Fibroblast of the aortic adventitia (primary cell): ENCODE measurements at places on chromosomes 16 and 17. TPM values are rescaled to one million over a fixed set of nuclear protein-coding genes. Genes with fewer than 3 reads are reported as not detected.

Gene PRR35
- total RNA-seq, result not detected in 2 replicates

GRCh38 chr16:48125888-48126287 lies 29.9 kb downstream of the ABCC12 start:
- DNase-seq, result no peak

Gene ABCA6
- total RNA-seq, result 192 and 340 TPM in 2 replicates

DNA sequence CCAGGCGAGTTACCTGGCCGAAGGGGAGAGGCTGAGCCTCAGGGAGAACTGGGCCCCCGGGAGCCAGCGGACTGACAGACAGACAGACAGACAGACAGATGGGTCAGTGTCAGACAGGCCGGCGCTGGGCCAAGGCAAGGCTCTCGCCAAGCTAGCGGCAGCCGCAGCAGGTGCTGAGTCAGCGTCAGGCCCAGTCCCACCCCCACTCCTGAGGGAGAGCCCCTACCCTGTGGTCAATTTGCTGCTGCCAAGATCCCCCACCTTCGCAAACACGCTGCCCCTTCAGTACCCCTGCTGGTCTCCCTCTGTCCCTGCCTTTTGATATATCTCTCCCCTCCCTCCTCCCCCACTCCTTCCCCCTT lies 1.5 kb downstream of the FGF11 start:
- peak; percentile 22 for DNase-seq

DNA sequence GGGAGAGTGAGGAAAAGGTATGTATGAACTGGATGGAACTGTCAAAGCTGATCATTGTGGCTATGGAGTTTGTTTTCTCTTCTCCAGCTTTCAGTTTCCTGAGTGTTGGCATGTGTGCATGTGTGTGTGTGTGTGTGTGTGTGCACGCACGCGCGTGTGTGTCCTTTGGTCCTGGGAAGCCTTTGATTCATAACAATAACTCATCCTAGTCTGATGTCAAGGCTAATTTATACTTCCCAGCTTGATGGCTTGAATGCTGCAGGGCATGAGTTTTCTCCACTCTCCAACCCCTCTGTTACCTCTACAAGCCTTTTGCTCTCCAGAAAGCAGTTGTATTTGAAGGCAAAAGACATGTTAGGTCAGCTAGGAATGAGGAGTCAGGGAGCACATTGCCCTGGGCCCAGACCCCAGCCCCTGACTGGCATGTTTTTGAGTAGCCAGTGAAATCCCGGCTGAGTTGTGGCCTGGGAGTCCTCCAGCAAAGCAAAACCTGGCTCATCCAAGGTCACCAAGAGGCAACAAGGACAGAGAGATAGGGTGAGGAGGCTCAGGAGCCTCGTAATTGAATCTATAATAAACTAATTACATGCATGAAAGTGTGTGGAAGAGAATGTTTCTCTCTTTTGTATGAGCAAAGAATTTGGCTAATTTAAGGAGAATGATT lies 8.9 kb upstream of the CDC42EP4 start:
- no peak for DNase-seq

DNA sequence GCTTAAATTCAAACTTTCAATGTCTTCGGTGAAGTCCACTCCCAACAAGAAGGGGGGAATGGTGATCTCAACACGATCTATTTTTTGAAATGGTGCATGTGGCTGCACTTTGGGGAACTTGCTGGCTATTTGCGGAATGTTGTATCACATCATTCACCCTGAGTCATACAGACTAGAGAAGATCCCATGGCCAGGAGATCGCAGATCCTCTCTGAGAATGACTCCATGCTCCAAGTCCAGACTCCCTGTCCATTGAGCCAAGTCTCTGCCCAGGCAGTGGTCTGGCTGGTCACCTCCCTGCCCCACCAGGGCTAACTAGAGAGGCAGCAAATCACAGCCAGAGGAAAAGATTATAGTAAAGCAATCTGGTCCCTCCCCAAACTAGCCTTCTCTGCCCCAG lies 120.6 kb downstream of the XYLT1 start:
- DNase-seq, result no peak

Gene AANAT
- not detected in 2 replicates for total RNA-seq

Gene DHRS7C
- total RNA-seq, result not detected in 2 replicates

GRCh38 chr16:64450177-64450576 lies 671.7 kb downstream of the CDH11 start:
- DNase-seq, result peak; percentile 66

DNA sequence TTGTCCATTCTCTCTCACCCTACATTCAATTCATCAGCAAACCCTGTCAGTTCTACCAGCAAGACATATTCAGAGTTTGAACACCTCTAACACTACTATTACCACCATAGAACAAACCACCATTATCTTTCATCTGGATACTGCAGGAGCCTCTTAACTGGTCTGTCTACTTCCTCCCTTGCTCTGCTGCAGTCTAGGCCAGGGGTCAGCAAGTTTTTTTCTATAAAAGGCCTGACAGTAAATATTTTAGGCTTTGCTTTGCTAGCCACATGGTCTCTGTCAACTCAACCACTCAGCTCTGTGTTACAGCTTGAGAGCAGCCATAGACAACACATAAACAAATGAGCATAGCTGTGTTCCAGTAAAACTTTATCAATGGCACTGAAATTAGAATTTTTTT lies 13.8 kb downstream of the KCTD19 start:
- peak; percentile 7 for DNase-seq

- DNase-seq, result peak; percentile 56
Observed at GRCh38 chr17:80008383-80008840, 27.3 kb downstream of the TBC1D16 start.

Gene BICDL2
- total RNA-seq, result not detected in 2 replicates

GRCh38 chr17:21288571-21289017 lies 4.1 kb downstream of the MAP2K3 start:
- no peak for DNase-seq

DNA sequence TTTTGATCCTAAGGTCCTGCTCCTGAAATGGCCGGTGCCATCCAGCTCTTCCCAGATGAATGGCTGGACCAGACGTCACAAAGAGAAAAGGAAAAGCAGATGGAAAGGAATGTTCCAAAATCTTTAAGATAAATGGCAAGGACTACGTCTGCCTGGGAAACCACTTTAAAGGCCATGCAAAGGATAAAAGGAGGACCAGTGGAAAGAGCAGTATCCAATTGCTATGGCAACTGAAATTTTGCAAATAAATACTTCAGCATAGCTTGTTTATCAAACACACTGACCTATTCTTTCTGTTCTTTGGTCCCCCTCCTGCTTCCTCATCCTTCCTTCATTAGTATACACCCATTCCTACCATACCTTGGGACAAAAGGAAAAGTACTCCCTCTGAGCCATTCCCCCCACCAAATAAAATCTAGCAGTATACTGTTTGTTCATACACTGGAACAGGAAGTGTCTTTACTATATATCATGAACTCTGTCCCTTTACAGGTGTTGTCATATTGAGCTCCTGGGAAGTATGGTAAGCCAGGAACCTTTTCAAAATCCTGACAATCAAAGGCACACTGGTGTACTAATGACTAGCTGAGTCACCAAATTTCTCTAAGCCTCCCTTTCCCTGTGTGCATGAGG lies 37.2 kb upstream of the NUFIP2 start:
- DNase-seq, result no peak

DNA sequence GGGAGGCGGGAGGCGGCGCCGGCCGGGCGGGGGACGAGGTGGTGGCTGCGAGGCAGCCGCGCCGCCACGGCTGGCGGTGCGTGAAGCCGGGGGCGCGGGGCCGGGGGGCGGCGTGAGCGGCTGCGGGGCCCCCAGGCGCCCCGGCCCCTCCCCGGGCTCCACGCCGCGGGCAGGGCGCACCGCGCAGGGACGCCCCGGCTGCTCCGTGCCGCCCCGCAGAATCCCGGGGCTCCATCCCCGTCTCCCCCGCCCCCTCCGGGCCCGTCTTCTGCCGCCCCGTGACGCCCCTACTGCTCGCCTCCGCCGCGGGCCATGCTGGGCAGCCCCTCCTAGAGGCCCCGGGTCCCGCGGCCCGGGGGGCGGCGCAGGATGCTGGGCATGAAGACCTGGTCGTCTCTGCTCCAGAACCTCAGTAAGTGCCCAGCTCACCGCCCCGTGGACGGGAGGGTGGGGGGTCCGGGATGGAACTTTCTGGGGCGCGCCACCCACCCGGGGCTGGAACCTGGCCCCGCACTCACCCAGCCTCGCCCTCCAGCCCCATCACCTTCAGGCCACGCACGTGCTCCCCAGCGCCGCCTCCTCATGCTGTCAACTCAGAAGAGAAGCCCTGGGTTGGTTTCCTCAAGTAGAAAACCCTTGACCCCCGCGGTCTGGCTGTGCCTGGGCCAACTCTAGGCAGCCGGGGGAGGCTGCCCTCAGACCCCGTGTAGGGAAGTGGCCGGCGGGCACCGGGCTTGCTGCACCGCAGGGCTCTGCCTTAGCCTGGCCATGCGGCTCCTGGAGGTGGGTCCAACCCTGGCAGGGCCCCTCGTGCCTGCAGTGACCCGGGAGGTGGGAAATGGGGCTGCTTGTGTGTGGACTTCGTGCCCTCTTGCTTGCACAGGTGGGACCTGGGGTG lies 150.2 kb upstream of the GSE1 start:
- no peak for DNase-seq

Gene CLDN6
- total RNA-seq, result 1.1 TPM in 1 of 2 replicates, not detected in the other

Gene RAB26
- total RNA-seq, result 0.27 and 3.6 TPM in 2 replicates

- DNase-seq, result peak; percentile 75
Observed at GRCh38 chr16:56932721-56933619, 1.0 kb downstream of the HERPUD1 start.

Gene ATXN1L
- total RNA-seq, result 8.3 and 16.0 TPM in 2 replicates

DNA sequence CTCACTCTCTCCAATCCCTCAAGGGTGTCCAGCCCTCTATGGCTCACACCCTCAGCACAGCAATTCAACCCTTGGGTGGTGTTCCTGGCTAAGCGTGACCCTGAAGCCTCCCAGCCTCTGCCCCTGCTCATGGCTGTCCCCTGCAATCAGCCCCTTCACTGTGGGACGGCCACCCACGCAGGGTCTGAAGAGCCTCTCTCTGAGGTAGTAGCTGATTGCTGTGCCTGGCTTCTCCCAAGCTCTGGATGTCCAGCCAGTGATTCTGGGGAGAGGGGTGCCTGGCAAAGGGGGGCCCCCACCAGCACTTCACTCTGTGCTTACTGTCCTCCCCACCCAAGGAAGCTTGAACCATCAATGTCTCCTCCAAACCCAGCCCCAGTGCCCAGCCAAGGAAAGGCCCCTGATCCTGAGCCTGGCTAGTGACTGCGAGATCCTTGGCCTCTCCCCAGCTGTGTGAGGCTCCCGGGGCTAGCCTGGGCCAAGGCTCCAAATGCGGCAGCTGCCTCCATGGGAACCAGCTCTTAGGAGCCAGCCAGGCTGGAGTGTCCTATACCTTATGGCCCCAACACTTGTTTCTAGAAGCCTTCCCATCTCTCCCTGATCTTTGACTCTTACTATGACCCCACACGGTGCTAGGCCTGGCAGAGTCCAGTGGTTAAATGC lies 9.9 kb downstream of the MTSS2 start:
- DNase-seq, result no peak

Gene KRTAP4-4
- total RNA-seq, result not detected in 2 replicates

DNA sequence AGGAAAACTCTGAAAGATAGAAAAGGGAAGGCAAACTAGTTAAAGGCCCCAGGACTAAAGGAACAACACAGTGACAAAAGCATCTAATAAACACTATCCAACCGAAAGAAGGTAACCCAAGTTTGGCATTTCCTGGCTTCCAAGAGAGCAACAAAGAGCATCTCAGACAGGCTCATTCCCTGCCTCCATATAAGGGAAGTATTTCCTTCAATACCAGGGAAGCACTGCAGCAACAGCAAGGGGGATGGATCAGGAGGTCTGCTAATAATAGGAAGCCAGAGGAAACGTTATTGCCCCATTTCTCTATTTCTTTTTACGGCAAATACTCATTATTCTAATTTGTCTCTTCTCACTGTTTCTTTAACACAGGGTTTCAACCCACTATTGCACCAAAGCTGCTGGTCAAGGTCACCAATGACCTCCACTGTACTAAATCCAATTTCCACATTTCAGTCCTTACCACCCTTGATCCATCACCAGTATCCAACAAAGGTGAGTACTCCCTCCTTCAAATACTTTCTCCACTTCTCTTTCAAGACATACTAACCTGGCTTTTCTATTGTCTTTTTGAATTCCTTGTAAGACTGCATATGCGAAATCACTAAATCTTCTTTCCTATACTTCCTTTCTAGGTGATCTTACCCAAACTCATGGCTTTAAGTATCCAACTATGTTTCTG lies 86.1 kb downstream of the KANSL1 start:
- no peak for DNase-seq

GRCh38 chr16:87060034-87060986 lies 256.9 kb downstream of the C16orf95 start:
- DNase-seq, result peak; percentile 63

DNA sequence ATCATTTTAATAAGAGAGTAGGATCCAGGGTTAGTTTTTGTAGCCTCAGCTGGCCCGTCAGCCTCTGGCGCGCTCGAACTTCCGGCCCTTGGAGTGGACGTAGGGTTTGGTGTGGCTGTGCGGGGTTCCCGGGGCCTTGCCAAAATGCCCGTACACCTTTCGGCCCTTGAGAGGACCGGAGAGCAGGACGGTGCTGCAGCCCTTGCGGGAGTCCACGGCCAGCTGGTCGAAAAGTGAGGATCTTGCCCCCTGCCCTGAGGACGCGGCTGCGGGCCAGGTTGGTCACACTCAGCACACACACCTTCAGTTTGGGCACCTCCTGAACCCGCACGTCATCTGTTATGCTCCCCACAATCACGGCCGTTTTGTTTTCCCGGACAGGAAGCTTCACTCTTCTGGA lies 42.2 kb upstream of the CNTNAP4 start:
- DNase-seq, result no peak

GRCh38 chr16:57950382-57950781 lies 20.5 kb downstream of the CNGB1 start:
- DNase-seq, result no peak

DNA sequence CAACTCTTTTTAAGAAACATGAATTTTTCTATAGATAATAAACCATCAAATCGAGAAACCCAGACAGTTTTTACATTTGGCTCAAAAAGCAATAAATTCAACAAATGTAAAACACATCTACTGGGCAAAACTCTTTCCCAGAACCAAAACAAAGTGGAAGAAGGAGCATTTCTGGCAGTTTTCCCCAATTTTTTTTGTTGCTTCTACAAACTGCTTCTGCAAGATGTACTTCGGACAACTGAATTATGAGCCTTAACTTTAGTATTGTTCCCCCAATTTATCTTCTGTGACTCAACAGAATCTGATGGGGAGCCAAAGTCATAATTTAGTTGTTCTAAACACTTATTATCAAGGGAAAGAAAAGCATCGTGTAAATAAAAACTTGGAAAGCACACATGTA lies 1047.2 kb downstream of the CDH11 start:
- no peak for DNase-seq

DNA sequence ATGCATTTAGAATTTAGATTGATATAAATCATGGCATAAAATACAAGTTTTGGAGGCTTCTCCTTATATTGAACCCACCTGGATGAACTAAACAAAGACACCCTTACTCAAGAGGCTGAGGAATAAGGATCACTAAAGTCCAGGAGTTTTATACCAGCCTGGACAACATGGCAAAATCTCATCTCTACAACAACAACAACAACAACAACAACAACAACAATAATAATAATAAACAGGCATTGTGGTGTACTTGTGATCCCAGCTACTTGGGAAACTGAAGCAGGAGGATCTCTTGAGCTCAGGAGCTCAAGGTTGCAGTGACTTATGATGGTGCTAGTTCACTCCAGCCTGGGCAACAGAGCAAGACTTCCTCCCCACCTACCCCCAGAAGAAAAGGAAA lies 558.0 kb downstream of the TOX3 start:
- DNase-seq, result no peak

Gene PYDC1
- total RNA-seq, result not detected in 2 replicates

GRCh38 chr16:76797457-76797856 lies 393.5 kb upstream of the MON1B start:
- DNase-seq, result no peak

GRCh38 chr17:9360677-9361081 lies 214.9 kb downstream of the STX8 start:
- DNase-seq, result peak; percentile 67

Gene TLCD1
- total RNA-seq, result 7.8 TPM in 1 of 2 replicates, not detected in the other
